Camera-type eye (tissue), 1 donor: ENCODE measurements at places on chromosomes 7 and 10. TPM values are rescaled to one million over a fixed set of nuclear protein-coding genes. Genes with fewer than 3 reads are reported as not detected.

SFTPA1 gene
- total RNA-seq = not detected

SLC35G1 gene
- total RNA-seq = 8.0 TPM

C10orf105 gene
- total RNA-seq = 0.11 TPM

CALHM2 gene
- total RNA-seq = 12.4 TPM

UTF1 gene
- not detected for total RNA-seq

MYO3A gene
- 10.5 TPM for total RNA-seq

CNNM1 gene
- total RNA-seq = 2.4 TPM

CYP2C18 gene
- 0.22 TPM for total RNA-seq

PAX2 gene
- 5.2 TPM for total RNA-seq

FMC1 gene
- total RNA-seq = 8.5 TPM

AKR1C1 gene
- 10.5 TPM for total RNA-seq

NUTM2A gene
- total RNA-seq = 1.9 TPM

HTR5A gene
- total RNA-seq = 0.22 TPM

WNT2 gene
- 2.6 TPM for total RNA-seq

SPDYE2B gene
- total RNA-seq = not detected

TAS2R4 gene
- 5.6 TPM for total RNA-seq

MMRN2 gene
- total RNA-seq = 33.5 TPM

EPHB4 gene
- 53.1 TPM for total RNA-seq

CRPPA gene
- 9.6 TPM for total RNA-seq

ANK3 gene
- 269 TPM for total RNA-seq

HSPA12A gene
- total RNA-seq = 35.0 TPM

C10orf88 gene
- 16.5 TPM for total RNA-seq

LMBR1 gene
- total RNA-seq = 120 TPM

LRCH4 gene
- 41.8 TPM for total RNA-seq

ZNF485 gene
- 6.7 TPM for total RNA-seq

ATP5F1C gene
- 248 TPM for total RNA-seq

PDK4 gene
- total RNA-seq = 8.9 TPM

OR6V1 gene
- not detected for total RNA-seq

RBM48 gene
- total RNA-seq = 33.0 TPM

DEPP1 gene
- total RNA-seq = 40.9 TPM

TAS2R41 gene
- total RNA-seq = not detected

CTNNA3 gene
- total RNA-seq = 9.3 TPM

MYH16 gene
- total RNA-seq = not detected

AFAP1L2 gene
- total RNA-seq = 19.6 TPM

HOXA10 gene
- total RNA-seq = not detected

WNT8B gene
- 0.16 TPM for total RNA-seq

NEUROD6 gene
- 0.93 TPM for total RNA-seq

SRRM3 gene
- 20.2 TPM for total RNA-seq

UCMA gene
- total RNA-seq = not detected

SLC25A40 gene
- 56.0 TPM for total RNA-seq

ANXA8 gene
- total RNA-seq = 0.88 TPM

CUZD1 gene
- 1.3 TPM for total RNA-seq

MYL10 gene
- total RNA-seq = 3.8 TPM

TCTN3 gene
- 31.3 TPM for total RNA-seq

ITPRID1 gene
- 0.11 TPM for total RNA-seq

ENO4 gene
- 1.4 TPM for total RNA-seq
